Activated T-helper 1 cell treated with anti-CD3 and anti-CD28 coated beads, Interleukin-12 subunit alpha, Interleukin-12 subunit beta, Interleukin-2, Interleukin-4 antibody, amounts not matched to agents 30 ng/mL and 10 ng/mL and 1 ng/mL, durations not matched to agents 14 hours and 24 hours and 36 hours (primary cell): ENCODE measurements at places on chromosomes 11 and 22. TPM values are rescaled to one million over a fixed set of nuclear protein-coding genes. Genes with fewer than 3 reads are reported as not detected.

NCR3LG1 gene
- 8.2 and 8.6 TPM in 2 replicates for total RNA-seq

ANO1 gene
- not detected in 2 replicates for total RNA-seq

TUB gene
- total RNA-seq = 0.24 and 0.29 TPM in 2 replicates

CD3G gene
- total RNA-seq = 134 and 145 TPM in 2 replicates

ISX gene
- total RNA-seq = not detected in 2 replicates

SHANK3 gene
- 0.05 and 0.10 TPM in 2 replicates for total RNA-seq

DDX25 gene
- not detected in 2 replicates for total RNA-seq

TMEM225 gene
- total RNA-seq = not detected in 2 replicates

BATF2 gene
- not detected in 2 replicates for total RNA-seq

MUC5AC gene
- not detected in 2 replicates for total RNA-seq
